ENCODE measurements at places on chromosomes 16 and 17.

DNA sequence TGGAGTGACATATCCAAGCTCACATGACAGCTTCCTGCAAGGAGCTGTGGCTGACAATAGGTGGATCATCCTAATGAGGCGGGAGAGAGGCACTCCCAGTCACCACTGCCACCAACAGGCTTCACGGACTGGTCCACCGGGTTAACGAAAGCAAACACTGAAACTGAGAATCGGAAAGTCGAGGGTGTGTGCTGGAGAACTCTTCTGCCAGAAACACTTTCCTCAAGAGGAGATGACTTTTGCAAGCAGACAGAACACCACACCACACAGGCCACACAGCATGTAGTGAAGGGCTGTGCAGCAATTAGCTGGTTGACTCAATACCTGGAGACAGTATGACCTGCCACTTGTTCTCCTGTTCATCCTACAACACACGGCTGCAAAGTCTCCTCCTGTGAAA, 53.0 kb upstream of the DNAJA2 start:
- DNase-seq = no peak

DNA sequence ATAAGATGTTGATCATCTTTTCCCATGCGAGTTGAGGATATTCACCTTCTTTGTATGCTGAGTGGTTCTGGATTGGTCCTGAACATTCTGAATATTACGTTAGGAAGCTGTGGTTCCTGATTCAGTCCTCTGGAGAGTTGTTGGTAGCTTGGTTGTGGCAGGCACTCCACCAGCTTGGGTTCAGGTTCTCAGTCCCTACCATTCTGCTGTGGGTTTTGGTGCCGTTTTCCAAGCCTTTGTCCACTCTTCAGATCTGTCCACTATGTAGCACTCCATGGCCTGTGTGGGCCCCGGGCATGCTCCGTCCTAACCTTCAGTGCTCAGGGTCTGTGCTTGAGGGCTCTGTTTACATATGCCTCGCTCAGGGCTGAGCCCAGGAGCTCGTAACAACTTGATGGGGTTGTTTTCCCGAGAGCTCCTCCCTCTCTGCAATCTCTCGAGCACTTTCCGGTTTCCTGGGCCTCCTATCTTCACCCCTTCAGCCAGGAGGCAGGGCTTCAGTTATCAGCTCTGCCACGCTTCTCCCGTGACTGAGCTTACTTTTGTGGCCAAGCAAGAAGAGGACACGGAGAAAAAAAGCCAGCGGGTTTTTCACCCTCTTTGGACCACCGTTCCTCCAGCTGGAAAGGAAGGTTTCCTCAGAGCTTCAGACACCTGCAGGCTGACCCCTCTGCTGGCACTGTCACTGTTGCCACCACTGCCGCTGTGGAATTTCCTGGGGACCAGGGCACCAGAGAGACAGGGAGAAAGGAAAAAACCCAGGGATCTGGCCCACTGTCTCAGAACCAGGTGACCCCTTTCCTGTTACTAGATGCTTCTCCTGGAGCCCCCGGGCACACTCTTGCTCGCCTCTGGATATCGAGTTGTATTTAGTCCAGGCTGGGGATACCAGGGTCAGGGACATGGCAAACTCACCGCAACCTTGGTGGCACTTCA, 19.6 kb downstream of the KIAA0513 start:
- DNase-seq = no peak

DNA sequence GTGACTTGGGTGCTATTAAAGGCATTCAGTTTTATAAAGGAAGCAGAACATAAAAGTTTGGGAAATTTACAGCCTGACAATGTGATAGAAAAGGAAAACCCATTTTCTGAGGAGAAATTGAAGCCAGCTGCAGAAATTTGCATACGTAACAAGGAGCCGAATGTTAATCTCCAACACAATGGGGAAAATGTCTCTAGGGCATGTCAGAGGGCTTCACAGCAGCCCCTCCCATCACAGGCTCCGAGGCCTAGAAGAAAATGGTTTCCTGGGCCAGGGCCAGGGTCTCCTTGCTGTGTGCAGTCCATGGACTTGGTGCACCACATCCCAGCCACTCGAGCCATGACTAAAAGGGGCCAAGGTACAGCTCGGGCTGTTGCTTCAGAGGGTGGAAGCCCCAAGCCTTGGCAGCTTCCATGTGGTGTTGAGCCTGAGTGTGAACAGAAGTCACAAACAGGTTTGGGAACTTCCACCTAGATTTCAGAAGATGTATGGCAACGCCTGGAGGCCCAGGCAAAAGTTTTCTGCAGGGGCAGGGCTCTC, 23.9 kb upstream of the TOM1L1 start:
- DNase-seq = no peak

GRCh38 chr17:42706732-42707131, 24.4 kb downstream of the CNTNAP1 start:
- DNase-seq = peak; percentile 56

DNA sequence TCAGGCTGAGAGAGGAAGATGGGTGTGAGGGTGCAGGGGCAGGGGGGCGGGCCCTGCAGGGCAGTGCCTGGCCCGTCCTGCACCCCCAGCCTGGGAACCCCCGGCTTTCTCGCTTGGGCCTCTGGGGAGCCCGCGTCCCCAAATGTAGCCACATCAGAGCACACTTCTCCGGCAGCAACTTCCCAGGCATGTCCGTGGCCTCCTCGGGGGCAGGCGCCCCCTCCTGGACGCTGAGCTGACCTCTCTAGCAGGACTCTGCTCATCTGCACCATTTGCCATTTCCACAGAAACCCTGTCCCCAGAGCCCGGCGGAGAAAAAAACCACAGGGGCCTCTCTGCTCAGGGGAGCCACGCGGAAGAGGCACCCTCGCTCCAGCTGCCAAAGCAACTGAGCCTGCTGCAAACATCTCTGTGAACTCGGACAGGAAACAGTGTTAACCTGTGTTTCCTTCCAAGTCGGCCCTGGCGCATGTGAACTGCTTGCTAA, 63.4 kb downstream of the KLHDC4 start:
- peak; percentile 42 for DNase-seq

DNA sequence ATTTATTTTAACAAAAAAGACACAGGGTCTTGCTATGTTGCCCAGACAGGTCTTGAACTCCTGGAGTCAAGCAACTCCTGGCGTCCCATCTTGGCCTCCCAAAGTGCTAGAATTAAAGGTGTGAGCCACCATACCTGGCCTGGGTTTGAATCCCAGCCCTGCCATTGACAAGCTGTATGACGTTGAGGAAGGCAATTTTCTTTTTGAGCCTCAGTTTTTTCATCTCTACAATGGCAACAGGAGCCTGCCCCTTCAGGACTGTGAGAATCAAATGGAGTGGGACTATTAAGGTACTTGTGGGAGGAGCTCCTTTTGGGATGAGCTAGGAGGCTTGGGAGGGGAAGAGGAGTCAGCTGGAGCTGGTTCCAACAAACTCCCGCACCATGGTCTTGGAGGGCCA, 6.2 kb downstream of the RARA start:
- DNase-seq = no peak

DNA sequence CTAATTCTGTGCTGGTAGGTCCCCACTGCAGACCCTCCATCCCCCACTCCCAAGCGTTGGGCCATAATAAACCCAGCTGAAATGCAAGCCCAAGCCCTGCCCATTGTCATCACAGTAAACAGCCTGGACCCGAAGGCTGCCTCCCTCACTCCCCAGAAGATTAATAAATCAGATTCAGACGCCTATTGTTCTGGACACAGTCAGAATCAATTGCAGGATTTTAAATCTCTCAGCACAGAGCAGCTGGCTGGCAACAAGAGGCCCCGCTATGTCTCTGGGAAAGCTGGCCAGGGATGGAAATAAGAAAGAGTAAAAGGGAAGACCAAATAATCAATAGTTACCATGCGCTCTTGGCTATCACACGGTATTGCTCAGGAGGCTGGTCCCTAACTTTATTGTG, 93.9 kb downstream of the C17orf67 start:
- DNase-seq = no peak

- no peak for DNase-seq
Measured at GRCh38 chr17:18248811-18249210, 9.7 kb downstream of the FLII start.

GRCh38 chr17:8117980-8118768, at the start of gene ALOXE3:
TSS of gene ALOXE3 (minus strand) at chr17:8118514. CDS start at chr17:8117990, 524 bp downstream.
- DNase-seq = no peak

- no peak for DNase-seq
Measured at GRCh38 chr16:3698941-3699340, 18.4 kb downstream of the TRAP1 start.

DNA sequence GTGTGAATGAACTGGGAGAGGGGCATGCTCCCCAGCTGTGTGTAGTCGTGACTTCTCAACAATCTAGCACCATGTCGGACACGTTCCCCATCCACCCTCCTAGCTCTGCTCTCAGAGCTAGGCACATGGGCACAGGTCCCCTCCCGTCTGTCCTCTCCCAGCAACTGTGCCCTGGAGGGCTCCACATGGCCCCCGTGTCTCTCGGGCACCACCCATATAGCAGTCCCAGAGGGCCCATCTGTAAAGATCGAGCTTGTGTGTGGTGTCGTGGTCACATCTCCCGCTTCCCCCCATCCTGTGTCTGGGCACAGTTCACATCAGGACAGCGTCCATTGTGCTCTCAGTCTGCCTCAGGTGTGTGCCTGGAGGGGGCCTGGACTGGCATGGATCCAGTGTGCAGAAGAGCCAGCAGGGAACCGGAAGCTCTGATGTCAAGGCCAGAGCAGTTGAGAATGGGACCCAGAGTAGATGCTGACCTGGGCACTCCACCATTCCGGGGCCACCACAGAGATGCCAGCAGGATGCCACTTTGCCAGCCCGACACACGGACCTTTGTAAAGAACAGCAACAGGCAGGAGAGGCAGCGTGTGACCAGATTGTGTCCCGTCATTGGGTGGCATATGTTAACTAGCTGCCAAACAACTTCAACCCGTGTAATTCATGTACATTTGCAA, 55.7 kb downstream of the MARF1 start:
- no peak for DNase-seq

DNA sequence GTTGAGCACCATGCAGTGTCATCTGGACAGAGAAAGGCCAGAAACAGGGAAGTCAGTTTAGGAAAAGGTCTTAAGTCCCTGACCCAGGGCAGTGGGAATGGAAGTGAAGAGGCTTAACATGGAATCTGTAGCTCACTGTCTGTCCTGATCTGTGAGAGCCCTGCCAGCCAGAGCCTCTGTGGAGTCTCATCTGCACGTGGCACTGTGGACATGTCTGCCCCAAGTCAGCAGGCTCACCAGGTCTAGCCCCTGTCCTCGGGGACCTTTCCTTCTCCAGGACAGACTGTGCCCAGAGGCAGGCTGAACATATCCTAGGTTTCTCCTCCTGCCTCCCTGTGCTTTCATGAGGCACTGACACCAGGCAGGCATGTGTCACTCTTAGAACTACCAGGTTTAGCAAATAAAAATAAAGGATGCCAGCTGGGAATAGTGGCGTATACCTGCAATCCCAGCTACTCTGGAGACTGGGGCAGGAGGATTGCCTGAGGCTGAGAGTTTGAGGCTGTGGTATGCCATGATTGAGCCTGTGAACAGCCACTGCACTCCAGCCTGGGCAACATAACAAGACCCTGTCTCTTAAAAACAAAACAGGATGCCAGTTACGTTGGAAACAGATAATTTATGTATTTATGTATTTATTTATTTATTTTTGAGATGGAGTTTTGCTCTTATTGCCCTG, 22.4 kb downstream of the UNK start:
- DNase-seq = no peak

DNA sequence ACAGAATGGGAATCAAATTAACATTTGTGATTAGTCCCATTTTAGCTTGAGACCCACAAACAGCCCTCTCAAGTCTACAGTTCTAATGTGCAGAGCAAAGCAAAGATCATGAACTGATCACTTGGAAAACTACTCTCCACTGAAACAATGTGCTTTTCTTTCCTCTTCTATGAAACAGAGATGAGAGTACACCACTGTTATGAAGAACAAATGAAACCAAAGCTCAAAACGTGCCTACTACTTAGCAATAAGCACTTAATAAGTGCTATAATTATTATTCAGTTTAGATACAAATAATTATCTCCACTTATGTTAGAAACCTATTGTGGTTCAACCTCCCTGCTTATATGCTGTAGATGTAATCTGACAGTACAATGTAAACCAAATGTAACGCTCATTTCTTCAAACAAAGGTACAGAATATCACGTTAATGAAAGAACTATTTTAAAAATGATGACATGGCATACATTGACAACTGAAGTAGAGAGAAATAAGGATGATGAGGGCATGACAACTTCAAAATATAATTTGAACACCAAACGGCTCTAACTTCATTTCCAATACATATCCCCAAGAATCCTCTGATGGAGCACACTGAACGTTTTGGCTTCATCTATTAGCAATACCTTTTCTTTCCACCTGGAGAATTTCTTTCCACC, 2.0 kb downstream of the VPS35 start:
- no peak for DNase-seq

GRCh38 chr17:11747441-11747840, 149.2 kb downstream of the DNAH9 start:
- DNase-seq = no peak

DNA sequence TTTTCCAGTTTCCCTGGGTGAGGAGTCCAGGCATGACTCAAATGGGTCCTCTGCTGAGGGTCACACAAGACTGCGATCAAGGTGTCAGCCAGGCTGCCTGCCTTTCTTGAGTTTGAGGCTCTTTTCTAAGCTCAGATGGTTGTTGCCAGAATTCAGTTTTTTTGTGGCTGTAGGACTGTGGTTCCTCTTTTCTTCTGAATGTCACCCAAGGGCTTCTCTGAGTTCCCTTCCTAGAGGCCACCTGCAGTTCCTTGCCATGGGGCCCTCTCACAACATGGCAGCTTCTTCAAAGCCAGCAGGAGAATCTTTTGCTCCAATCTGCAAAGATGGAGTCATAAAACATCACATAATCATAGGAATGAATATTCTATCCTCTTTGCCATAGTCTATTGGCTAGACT, 17.5 kb downstream of the LIMD2 start:
- DNase-seq = no peak

DNA sequence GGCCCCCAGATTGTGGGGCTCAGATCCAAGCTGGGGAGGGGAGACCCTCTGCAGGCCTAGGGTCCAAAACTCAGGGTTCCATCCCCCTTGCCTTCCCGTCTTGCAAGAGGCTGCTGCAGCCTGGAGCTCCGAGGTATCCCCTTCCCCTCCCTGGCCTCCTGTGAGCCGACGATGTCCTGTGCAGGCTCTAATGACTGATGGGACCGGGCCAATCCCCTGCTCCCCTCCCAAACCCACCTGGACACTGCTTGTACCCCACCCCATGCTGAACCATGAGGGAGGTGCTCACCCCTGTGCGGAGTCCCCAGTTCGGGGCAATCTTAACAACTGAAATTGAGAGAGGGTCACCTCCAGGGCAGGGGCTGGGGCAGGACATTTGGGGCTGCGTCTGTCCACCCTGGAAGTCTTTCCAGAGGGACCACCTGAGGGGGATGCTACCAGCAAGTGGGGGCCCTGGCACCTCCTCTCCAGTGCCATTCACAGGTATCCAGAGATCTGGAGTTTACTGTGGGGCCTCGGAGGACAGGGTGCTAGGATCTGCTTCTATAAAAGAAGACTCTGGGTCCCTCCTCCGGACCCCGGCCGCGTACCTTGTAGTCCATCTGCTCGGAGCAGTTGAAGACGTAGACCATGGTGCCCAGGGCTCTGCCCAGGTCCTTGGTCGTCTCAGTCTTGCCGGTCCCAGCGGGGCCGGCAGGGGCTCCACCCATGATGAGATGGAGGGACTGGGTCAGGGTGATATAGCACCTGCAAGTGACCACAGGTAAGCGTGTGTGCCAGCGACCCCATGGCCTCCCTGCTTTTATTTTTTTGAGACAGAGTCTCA, 77.3 kb downstream of the DNAH17 start:
- DNase-seq = no peak
